ENCODE measurements at places on chromosomes 11 and 22. TPM values are rescaled to one million over a fixed set of nuclear protein-coding genes. Genes with fewer than 3 reads are reported as not detected.

TST gene
- polyA plus RNA-seq: 36.7 TPM

ANO9 gene
- polyA plus RNA-seq: not detected

APOA1 gene
- not detected for polyA plus RNA-seq

TUBA8 gene
- polyA plus RNA-seq: 3.0 TPM

DNA sequence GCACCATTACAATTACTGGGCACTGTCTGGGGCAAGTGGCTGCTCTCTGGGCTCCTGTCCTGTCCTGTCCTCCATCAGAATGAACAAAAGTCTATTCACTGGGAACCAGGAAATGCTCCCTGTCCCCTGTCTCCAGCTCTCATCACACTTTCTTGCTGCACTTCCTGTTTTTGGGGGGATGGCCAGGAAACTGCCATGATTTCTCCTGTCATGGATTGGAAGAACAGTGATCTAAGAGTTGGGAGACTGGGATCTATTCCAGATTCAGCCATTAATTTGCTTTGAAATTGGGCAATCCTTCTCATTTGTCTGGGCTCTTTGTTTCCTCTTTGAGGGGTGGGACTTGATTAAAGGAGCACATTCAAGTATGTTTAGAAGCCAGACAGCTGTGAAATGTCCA, 61.4 kb upstream of the KIRREL3 start:
- no peak for DNase-seq

DNA sequence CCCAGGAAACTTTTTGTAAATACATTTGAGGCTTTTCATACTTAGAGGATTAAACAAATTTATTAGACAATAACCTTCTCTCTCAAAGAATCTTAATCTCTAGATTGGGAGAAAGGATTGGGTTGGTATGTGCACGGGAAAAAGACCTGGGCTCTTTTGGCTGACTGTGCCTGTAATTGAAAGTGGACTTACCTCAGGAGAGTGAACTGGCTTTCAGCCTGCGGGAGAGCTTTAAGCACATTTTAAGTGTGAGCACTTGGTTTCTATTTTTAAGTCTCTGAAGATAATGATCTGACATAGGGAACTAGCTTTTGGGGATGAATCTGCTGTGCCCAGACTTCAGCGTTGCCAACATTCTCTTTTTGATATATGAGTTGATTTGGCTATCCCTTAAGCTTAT, 35.8 kb downstream of the UVRAG start:
- no peak for DNase-seq

- no peak for DNase-seq
Measured at GRCh38 chr11:64566915-64567891, 23.8 kb upstream of the SLC22A12 start.

DNA sequence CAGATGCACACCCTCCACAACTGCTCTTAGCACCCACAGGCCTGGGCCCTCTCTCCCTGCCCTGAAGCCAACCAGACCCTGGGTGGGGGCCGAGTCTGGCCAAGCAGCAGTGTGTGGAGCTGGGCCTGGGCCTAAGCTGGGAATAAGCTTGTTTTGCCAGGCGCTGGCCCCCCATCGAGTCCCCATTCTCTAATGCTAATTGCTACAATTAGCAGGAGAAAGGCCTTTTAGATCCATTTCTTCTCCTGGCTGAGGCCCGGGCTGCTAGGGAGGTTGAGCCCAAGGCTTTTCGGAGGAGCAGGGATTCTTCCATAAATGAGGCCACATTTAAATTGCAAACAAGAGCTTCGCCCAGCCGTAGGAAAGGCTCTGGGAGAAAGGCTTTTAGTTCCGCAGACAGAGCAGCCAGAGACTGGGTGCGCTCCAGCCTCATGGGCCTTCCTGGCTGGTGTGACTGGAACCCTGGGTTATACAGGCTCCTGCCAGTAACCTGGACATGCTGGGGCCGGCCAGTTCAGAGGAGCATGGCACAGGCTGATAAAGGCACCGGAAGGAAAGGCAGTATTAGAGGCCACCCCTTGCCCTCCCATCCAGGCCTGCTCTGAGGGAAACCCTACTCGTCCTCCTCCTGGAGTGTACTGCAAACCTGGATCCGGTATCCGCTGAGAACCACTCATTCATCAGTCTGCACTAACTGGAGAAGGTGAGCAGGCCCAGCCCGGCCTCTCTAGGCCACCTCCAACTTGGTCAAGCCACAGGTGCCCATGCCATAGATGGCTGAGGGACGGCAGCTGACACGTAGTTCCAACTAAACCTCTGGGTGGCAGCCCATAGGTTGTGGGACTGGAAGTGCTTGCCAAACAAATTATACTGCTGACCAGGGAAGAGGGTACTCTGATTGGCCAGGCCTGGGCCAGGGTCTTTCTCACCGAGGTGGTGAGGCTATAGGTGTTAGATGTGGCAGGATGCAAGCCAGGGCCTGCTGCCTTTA, 6.2 kb downstream of the KCNQ1OT1 start:
- no peak for DNase-seq

GRCh38 chr22:24443668-24444067, 16.3 kb downstream of the ADORA2A start:
- no peak for DNase-seq

- DNase-seq: no peak
Measured at GRCh38 chr11:75105462-75105925, 8.8 kb upstream of the OR2AT4 start.

DNA sequence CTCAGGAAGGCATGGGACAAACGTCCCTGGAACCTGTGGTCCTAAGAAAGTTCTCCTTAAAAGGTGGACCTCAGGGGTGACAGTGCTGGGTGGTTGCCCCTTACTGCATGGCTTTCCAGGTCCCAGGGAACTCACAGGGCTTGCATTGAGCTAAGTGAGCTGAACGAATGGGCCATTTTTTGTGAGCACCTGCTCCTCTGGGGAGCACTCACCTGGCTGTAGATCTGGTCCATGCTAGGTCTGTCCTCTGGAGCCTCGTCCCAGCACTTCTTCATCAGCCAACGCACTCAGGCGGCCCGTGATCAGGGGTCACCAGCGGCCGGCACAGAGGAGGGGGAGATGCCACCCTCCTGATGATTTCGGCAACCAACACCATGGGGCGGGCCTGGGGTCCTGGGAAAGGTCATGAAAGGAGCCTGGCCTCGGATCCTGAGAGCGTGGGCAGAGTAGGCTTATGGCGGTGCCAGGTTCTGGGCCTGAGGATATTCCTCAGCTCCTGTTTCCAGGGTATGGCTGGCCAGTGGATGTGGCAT, 36.8 kb upstream of the LRRC32 start:
- no peak for DNase-seq

- no peak for DNase-seq
Measured at GRCh38 chr11:117786135-117786870, 10.7 kb downstream of the DSCAML1 start.

Data from AG04450 (cell line).